ENCODE measurements at places on chromosomes 13 and 19.

DNA sequence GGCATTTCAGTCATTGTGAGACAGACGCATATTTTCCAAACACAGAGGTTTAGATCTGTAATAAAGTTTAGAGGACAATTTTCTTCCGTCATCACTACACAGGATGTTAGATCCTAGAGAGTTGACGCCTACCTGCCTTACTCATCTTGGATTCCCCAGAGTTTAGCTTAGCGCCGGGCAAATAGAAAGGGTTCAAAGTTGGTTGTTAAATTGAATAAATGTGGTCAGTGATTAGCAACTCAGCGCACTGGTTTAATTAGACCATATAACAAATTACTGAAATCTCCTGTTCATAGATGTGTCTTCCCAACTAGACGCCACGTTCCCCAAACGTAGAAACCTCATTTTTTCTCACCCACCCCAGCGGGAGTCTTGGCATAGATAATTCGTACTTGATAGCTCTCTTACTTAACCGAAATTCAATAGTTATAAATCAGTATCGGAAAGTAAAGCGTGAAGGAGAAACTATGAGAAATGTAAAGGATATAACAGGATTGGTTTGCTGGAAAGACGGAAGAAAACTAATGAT lies 726 bp upstream of the UFM1 start:
- peak; percentile 21 for DNase-seq

DNA sequence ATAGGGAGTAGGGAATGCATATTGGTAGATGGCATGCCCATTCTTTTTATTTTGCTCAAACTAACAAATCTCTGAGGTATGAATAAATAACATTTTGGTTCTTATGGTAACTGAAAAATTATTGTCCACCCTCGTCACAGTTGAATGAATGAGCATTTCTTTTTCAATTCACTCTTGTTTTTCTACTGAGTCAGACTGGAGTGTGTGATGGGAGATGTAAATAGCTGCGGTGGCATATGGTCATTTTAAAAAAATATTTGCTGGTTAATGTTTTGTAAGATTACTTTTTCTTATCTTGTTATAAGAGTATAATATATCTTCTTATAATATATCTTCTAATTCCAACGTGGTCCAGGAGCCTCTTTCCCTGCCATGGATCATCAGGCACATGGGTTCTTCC lies 586.5 kb downstream of the SLITRK5 start:
- DNase-seq: no peak

GRCh38 chr19:3780786-3781304 lies 5.3 kb downstream of the MATK start:
- no peak for DNase-seq

- DNase-seq: no peak
These were observed 133.5 kb upstream of the UFM1 start for GRCh38 chr13:38216181-38216580.

DNA sequence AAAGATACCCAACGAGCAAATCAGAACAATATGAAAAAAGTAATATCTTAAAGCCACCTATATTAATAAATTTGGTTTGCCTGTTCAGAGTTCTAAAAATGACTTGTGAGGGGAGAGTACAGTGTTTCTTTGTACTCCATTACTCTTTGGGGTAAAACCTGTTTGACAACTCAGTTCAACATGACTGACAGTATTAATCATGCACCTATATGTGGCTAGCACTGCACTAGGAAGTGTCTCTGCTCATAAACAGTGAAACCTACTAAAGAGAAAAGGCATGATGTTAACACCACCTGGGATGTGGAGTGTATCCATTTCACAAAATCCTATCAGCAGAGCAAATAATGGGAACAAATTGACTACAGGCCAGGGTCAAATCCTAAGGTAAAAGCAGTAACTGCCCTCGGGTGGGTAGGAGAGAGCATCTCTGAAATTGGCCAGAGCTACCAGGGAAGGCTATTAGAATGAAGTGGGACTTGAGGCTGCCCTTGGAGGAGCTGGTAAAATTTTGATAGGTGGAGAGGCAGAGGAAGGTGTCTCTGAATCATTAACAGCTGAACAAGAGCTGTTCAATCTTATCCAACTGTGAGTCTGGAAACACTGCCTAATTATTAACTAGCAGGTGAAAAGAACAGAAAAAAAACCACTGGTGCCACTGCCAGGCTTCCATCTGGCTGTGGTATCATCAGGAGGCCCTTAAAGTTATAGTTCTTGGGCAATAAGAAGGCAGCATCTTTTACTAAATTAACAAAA lies 365.1 kb downstream of the DNAJC15 start:
- no peak for DNase-seq

GRCh38 chr19:27709496-27709895 lies 1503.5 kb downstream of the UQCRFS1 start:
- DNase-seq: no peak

DNA sequence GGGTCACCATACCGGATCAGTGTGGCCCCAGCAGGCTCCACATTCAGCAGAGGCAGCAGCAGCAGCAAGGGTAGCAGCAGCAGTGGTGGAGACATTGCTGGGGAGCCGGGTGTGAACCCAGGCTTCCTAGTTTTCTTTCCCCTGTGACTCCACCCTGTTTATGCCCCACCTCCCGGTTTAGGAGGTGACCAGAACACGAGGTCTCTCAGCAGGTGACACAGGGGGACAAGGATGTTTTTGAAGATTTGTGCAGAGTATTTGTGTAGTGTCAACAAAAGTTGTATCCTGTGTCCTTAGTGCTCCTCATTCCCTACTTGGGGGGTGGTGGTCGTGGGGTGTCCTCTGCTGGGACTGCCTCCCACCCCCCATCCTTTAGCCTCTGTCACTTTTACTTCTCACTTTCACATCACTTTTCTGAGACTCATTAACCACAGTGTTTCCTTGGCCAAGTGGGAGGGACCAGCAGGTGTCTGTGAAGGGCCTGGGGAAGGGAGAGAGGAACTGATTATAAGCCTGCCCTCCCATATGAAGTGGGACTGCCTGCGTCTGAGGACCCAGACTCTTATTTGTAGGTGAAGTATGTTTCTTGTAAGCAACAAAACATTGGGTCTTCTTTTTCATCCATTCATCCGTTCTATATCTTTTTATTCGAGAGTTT lies 15.6 kb upstream of the KCNC3 start:
- no peak for DNase-seq

- no peak for DNase-seq
These were observed 468 bp downstream of the HMGB1 start for GRCh38 chr13:30465343-30465592.

All from stimulated activated CD4-positive, alpha-beta T cell treated with anti-CD3 and anti-CD28 coated beads, Interleukin-1b, Interleukin-23, amount 100 ng/mL, for 48 hours (primary cell).